Memory B cell (primary cell): ENCODE measurements at places on chromosomes 7 and 10.

- no peak for DNase-seq
These were observed 47.4 kb downstream of the AFAP1L2 start for GRCh38 chr10:114356751-114357514.

DNA sequence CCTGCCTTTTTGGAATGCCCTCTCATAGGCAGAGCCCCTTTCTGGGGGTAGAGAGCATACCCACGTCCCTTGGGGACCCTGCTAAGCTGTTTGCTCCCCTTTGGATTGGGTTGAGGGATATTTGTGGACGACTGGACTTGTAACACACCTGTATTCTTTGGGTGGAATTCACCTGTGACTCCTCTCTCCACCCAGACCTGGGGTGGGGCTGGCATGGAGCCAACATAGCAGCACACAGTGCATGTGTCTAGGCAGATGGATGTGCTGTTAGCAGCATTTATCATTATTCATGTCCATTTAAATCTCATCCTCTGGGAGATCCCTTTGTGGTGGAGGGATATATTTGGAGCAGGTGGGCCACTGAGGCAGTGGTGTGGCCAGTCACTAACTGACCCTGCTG lies 51.0 kb downstream of the CDH23 start:
- no peak for DNase-seq

DNA sequence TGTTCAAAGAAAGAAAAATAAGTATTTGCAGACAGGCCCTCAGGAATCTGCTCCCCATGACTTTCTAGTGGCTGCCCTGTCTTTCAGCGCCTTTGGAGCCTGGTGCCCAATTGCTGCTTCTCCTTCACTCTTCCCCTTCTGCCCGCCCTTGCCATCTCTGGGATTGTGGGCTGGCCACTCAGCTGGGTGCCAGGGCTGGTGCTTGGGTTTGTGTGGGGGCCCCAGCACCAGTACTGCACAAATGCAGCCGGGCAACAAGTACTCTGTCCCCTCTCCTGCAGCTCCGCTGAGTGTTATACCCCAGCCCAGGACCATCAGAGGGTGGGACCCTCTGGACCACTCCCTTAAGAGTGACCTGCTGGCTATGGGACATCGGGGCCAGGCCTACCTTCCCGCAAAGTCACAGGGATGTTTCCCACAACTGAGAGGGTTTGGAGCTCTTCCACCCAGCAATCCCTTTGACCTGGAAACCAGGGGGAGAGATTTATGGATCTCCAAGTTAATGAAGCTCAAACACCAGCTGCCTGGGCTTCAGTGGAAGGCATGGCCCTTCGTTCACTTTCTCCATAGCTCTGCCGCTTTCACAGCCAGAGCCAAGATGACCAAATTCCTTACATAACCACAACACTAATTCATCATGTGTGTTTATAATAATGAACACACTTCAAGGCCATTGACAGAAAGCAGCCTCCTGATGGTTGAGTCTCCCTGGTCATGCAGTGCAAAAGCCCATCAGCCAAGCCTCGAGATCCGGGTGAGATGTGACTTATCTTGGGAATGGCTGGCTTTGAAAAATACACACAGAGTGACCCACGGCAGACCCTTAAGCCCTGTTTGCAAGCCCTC lies 313.9 kb upstream of the ZNF32 start:
- DNase-seq: no peak

- DNase-seq: no peak
These were observed 179.4 kb upstream of the PRSS1 start for GRCh38 chr7:142569851-142570250.

DNA sequence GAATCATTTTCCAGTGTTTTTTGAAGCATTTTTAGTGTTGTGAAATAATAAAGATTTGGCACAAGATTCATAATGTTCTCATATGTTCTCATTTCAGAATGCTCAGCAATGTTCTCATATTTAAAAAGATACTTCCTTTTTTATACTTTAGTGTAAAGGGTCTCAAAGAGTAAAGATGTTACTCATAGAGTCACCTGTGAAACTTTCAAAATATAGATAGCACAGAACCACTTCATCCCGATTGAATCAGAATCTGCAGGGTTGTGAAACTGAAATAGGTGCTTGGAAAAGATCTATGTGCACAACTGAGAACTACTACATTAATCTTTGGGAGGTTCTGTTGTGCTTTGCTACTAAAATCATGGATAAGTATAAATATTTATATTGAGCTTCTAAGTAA lies 144.7 kb downstream of the MDFIC start:
- DNase-seq: no peak

DNA sequence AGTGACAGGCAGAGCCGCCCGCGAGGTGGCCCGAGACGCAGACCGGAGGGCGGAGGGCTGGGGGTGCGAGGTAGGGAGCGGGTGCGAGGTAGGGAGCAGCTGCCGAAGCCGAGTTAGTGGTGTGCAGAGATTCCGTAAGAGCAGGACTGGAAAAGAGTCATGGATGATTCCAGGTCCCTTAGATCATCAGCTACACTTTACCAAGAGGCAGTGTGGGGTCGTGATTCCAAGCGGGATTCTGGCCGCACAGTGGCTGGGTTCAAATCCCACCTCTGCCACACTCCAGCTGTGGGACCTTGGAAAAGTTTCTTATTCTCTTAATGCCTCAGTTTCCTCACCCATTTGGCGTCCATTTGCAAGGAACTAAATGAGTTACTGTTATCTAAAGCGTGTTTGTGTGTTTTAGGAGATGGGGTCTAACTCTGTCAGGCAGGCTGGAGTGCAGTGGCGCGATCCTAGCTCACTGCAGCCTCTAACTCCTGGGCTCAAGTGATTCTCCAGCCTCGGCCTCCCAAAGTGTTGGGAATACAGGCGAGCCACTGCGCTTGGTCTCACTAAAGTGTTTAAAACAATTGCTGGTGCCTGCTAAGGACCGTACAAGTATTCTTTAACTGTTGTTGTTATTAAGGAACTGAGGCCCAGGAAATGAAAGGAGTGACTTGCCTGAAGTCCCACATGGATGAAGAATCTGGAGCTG lies 1.1 kb downstream of the NDUFB2 start:
- DNase-seq: no peak

DNA sequence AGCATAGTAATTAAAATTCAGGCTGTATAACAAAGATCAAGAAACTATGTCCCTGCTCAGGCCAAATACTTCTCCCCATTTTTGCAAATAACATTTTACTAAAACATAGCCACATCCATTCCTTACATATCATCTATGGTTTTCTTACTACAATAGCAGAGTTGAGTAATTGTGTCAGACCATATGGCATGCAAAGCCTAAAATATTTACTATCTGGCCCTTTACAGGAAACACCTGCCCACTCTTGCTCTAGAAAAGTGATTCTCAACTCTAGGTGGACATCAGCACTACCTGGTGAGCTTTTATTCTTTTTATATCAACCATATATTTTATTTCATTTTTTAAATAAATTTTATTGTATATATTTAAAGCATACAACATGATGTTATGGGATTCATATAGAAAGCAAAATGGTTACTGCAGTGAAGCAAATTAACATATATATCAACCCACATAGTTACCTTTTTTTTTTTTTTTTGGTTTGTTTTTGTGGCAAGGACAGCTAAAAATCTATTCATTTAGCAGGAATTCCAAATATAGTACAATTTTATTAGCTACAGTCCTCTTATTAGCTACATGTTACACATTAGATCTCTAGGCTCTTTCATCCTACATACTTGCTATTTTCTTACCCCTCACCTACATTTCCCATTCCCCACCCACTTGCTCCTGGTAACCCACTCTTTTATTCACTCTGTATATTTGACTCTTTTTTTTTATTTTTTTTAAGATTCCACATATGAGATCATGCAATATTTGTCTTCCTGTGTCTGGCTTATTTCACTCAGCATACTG lies 19.6 kb downstream of the ABI1 start:
- no peak for DNase-seq

- DNase-seq: no peak
These were observed 122.6 kb downstream of the FAM107B start for GRCh38 chr10:14652067-14652466.

GRCh38 chr7:2821842-2822507 lies 22.1 kb downstream of the GNA12 start:
- peak; percentile 45 for DNase-seq

DNA sequence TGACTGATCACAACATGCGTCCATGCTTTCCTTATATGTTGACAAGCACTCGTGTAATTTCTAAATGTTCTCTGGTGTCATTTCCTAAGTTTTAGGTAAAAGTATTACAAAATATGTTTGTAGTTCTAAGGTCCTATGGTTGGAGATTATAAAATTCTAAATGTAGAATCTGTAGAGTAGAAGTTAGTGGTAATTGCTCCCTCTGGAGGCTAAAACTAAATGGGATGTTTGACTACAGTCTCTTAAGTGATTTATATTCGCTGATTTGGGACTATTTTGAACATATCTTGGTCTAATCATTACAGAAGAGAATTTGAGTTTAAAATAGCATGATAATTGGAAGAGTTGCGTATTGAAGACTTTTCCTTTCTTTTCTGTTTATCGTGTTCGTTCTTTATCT lies 74.1 kb downstream of the ZMYND11 start:
- DNase-seq: no peak

GRCh38 chr10:90227786-90228185 lies 526.4 kb downstream of the KIF20B start:
- no peak for DNase-seq

DNA sequence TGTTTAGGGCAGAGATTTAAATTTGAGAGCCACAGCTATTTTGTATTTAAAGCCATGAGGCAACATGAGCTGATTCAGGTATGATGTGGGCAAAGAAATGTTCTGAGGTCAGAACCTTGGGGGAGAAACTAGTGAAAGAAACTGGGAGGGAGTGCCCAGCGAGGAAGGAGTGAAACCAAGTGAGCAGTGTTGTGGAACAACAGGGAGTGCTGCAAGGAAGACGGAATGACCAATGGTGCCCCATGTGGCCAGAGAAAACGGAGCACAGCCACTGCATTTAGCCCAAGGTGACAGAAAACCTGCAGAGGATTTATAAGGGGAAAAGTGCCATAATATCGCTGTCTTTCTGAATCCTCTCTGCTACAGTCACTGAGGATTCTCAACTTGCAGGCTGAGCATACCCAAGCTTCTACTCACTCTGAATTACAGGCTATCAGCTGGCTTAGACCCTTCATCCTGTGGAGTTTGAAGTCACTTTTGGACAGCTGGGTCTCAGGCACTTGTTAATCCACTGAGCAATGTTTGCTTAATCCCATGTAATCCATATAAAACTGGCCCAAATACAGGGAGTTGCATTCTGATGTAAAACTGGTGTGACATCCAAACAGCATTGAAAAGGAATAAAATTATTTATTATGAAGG lies 777.3 kb downstream of the CCSER2 start:
- DNase-seq: no peak

GRCh38 chr10:56178210-56178609 lies 182.8 kb downstream of the ZWINT start:
- DNase-seq: no peak

GRCh38 chr7:138429577-138430250 lies 30.3 kb upstream of the TRIM24 start:
- no peak for DNase-seq

- no peak for DNase-seq
These were observed 104.5 kb downstream of the SRI start for GRCh38 chr7:88115258-88115796.
